Left lung (tissue), 14 donors: ENCODE measurements at places on chromosomes 16 and 17. TPM values are rescaled to one million over a fixed set of nuclear protein-coding genes. Genes with fewer than 3 reads are reported as not detected.

- H3K4me3 ChIP-seq = no peak overlapping the region
- DNase-seq = no peak
- no peaks in the 10 kb centered on the region for H3K36me3 ChIP-seq
- H3K27me3 ChIP-seq = no peaks in the 10 kb centered on the region
- no peak overlapping the region for H3K27ac ChIP-seq
These were observed 25.8 kb upstream of the IRF8 start for GRCh38 chr16:85873153-85873552.

GRCh38 chr17:76179496-76180467 is 38.7 kb upstream of the FOXJ1 start:
- H3K4me1 ChIP-seq = peaks cover 17% of the 10 kb centered on the region
- no peak overlapping the region for H3K27ac ChIP-seq
- no peak for DNase-seq
- H3K27me3 ChIP-seq = no peaks in the 10 kb centered on the region
- H3K36me3 ChIP-seq = no peaks in the 10 kb centered on the region

DNA sequence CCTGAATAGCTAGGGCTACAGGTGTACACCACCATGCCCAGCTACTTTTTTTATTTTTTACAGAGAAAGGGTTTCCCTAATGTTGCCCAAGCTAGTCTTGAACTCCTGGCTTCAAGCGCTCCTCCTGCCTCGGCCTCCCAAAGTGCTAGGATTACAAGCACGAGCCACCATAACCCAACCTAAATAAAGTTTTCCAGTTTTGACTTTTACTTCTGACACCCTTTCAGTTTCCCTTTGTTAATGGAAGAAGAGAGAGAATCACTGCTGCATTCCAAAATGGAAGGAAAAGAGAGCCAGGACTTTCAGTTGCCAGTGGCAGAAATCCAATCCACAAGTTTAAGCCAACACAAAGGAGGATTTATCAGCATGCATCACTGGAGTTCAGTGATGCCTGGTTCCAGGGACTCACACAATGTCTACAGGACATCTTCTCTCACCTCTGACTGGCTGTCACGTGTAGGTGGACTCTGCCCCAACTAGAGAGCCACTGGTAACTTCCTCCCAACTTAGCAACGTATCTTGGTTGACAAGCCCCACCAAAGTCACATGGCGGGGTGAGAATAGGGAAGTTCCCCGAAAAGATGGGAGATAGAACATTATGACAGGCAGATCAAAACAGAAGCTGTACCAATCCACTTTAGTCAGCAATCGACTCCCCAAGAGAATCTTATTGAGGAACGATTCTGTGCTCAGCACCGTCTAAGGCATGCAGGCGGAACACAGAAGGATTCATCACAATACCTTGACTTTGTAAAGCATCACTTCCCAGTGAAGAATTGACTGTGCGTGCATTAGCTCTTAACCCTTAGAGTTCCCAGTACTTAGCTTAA is 46.5 kb downstream of the GAS7 start:
- H3K4me1 ChIP-seq = peaks cover 60% of the 10 kb centered on the region
- H3K27me3 ChIP-seq = no peaks in the 10 kb centered on the region
- H3K4me3 ChIP-seq = no peak overlapping the region
- peak overlapping the region; percentile 87 for H3K27ac ChIP-seq
- DNase-seq = no peak

- H3K4me3 ChIP-seq = no peak overlapping the region
- no peaks in the 10 kb centered on the region for H3K27me3 ChIP-seq
- H3K36me3 ChIP-seq = no peaks in the 10 kb centered on the region
These were observed 18.7 kb upstream of the AQP8 start for GRCh38 chr16:25198021-25198420.

DNA sequence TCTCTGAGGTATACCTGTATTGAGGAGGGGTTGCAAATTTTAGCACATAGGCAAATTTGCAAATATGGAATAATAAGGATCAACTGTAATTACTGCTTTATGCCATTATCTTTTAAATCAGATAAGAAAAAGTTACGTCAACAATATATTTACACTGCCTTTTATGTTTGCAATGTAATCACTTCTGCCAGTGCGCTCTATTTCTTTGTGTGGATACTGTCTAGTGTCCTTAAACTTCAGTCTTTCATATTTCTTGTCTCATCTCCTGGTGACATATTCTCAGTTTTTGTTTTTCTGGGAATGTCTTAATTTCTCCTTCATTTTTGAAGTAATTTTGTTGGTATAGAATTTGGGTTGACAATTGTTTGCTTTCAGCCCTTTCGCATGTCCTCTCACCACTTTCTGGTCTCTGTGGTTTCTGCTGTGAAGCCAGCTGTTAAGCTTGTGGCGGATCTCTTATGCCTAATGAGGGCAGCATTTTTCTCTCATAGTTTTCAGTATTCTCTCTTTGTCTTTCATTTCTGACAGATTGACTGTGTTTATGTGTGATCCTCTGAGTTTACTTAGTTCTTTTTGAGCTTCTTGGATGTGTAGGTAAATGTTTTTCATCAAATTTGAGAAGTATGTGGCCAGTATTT is 37.6 kb upstream of the ABCC11 start:
- DNase-seq = no peak
- no peaks in the 10 kb centered on the region for H3K36me3 ChIP-seq
- peaks cover 3% of the 10 kb centered on the region for H3K4me1 ChIP-seq
- no peak overlapping the region for H3K27ac ChIP-seq

GRCh38 chr17:50584116-50584515 is 23.6 kb downstream of the CACNA1G start:
- no peak overlapping the region for H3K4me3 ChIP-seq
- peaks cover 7% of the 10 kb centered on the region for H3K4me1 ChIP-seq
- H3K27me3 ChIP-seq = peaks cover 15% of the 10 kb centered on the region
- no peaks in the 10 kb centered on the region for H3K36me3 ChIP-seq
- peak; percentile 17 for DNase-seq

DNA sequence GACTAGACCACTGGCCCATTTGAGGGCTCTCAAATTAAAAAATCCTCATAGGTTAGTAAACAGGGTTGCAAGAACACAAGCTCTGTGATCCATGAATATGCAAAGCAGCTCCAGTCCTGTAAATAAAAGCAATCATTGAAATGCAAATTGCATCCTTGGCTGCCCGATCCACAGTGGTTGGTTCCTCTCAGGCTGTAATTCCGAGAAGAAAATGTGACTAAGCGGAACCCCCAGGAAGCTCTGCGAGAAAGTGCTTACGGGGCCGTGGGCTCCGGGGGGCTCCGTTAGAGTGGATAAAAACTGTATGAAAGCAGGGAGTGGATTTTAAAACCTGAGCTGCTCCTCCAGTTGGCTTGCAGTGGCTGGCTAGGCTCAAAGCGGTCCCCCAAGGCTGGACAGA is 2.5 kb downstream of the GPRC5B start:
- H3K4me3 ChIP-seq = no peak overlapping the region
- DNase-seq = no peak
- H3K27me3 ChIP-seq = peaks cover 51% of the 10 kb centered on the region
- peaks cover 24% of the 10 kb centered on the region for H3K4me1 ChIP-seq
- H3K36me3 ChIP-seq = no peaks in the 10 kb centered on the region

GRCh38 chr17:17890773-17891759 is 54.3 kb upstream of the SREBF1 start:
- H3K27ac ChIP-seq = peak overlapping the region; percentile 10
- DNase-seq = peak; percentile 64
- no peaks in the 10 kb centered on the region for H3K36me3 ChIP-seq
- no peak overlapping the region for H3K4me3 ChIP-seq

- no peak for DNase-seq
- peak overlapping the region; percentile 75 for H3K27ac ChIP-seq
- H3K27me3 ChIP-seq = no peaks in the 10 kb centered on the region
- H3K4me1 ChIP-seq = peaks cover 59% of the 10 kb centered on the region
- no peaks in the 10 kb centered on the region for H3K36me3 ChIP-seq
- peak overlapping the region; percentile 95 for H3K4me3 ChIP-seq
These were observed 4.1 kb downstream of the CASKIN2 start for GRCh38 chr17:75511270-75511609.

DNA sequence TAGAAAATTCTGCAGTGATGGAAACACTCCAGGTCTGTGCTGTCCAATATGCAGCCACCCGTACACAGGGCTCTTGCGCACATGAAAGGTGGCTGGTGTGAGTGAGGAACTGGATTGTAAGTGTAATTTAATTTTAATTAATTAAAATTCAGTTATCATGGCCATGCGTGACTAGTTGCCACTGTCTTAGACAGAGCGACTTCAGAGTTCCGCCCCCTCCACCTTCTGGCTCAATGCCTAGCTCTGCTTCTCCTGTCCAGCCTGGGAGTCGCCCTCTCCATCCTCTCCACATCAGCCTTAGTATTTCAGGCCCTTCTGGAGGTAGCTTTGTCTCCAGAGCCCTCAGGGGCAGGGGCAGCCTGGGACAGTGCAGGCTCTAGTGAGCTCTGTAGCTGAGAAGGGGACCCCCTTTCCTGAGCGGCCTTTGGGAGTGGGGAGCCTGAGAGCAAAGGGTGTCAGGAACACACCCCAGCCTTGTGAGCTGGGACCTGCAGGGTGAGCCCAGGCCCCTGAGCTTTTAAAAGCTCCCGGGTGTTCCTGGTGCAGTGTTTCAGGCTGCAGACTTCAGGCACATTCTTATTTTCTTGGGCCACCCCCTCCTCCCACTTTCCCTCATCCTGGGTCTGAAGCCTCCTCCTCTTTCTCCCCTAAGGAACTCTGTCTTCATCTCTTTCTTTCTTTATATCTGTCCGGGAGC is 99.4 kb downstream of the IRF8 start:
- no peak for DNase-seq
- H3K27me3 ChIP-seq = no peaks in the 10 kb centered on the region
- H3K36me3 ChIP-seq = no peaks in the 10 kb centered on the region
- no peak overlapping the region for H3K4me3 ChIP-seq
- H3K27ac ChIP-seq = no peak overlapping the region

DNA sequence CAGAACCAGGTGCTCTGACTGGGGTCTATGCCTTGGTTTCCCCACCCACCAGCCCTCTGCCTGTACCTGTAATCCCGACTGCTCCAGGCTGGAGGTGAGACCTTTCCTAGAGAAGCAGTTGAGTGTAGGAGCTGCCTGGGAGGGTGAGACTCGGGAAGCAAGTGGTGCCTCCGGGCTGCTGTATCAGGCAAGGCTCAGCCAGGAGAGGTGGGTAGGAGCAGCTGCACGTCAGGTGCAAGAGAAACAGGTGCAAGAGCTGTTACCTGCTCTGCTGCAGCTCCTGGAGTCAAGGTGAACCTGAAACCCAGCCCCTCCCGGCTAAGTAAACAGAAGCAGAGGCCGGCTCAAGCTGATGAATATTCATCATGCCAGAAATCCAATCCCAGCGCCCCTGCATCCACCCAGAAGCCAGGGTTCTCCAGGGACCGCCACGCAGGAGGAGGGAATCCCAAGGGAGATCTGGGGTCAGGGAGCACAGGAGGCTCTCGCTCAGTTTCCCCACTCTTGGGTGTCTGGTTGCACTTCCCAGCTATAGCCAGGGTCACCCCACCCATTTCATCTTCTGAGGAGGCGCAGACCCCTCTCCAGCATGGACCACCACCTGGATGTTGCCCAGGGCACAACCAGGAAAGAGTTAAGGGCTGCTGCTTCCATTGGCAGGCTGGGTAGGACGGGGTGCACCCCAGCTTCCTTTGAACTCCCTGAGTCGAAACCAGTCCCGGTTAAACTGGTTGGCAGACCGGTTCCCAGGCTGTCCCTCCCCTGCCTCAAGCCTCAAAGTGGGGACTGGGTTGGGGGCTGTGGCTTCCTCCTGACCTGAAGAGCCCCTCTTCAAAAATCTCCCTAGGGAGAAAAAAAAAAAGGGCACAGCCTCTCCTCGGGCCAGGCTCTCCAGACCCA is at the start of gene PRR15L:
Gene PRR15L, minus strand, starts transcription at position 293 of the 900 bp plus-strand sequence. CDS start 4,649 bp downstream, outside the sequence.
- H3K36me3 ChIP-seq = no peaks in the 10 kb centered on the region
- no peaks in the 10 kb centered on the region for H3K4me1 ChIP-seq
- H3K27ac ChIP-seq = peak within 1 kb of the TSS; percentile 82
- no peaks in the 10 kb centered on the region for H3K27me3 ChIP-seq
- H3K4me3 ChIP-seq = peak within 1 kb of the TSS; percentile 30
- peak; percentile 82 for DNase-seq

DNA sequence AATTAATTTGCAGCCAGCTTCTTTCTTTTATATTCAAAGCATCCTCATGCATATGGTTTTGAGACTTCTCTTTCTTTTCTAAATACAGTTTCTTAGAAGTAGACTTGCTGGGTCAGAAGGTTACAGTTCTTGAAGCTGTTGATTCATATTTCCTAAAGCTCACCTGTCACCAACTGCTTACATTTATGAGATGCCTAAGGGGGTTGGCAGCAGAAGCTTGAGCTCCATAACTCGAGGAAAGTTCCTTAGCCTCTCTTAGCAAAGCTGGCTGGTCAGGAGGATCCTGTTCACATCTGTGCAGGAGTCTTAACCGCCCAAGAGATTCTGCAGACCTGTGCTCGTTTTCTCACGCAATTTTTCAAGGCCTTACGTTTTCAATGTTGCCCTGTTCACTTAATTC is 218.8 kb downstream of the SNX29 start:
- no peaks in the 10 kb centered on the region for H3K36me3 ChIP-seq
- H3K4me3 ChIP-seq = no peak overlapping the region
- no peak overlapping the region for H3K27ac ChIP-seq
- peaks cover 5% of the 10 kb centered on the region for H3K4me1 ChIP-seq

DNA sequence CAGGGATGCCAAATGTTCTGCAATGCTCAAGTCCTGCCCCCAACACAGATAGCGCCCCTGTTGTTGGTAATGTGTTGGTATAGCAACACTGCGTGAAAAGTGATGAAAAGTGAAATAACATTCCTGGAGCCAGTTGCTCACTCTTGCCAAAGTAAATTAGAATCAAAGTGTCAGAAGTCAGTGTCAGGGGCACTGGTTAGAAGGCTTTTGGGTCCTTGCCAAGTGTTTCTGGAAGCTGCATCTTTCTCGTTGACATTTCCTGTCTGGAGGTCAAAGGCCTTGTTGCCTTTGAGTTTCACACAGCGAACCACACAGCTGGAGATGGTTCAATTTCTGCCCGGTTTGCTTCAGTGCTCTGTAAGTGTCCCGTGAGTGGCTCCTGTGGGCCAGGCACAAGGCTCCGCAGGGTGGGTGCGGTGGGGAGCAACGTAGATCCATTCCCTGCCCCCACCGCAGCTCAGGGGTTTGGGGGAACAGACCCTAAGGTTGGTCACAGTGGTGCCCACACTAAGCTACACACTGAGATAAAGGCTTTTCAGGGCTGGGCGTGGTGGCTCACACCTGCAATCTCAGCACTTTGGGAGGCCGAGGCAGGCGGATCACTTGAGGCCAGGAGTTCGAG is 3.6 kb upstream of the SLC16A5 start:
- H3K27ac ChIP-seq = no peak overlapping the region
- H3K4me3 ChIP-seq = no peak overlapping the region
- no peak for DNase-seq
- no peaks in the 10 kb centered on the region for H3K27me3 ChIP-seq
- H3K4me1 ChIP-seq = peaks cover 67% of the 10 kb centered on the region
- H3K36me3 ChIP-seq = no peaks in the 10 kb centered on the region

The C1QTNF1 gene
- 2.3 TPM for polyA plus RNA-seq

The LRRC36 gene
- 61.9 TPM for polyA plus RNA-seq

The DNAI2 gene
- polyA plus RNA-seq = 6.6 TPM

The TMEM220 gene
- polyA plus RNA-seq = 11.3 TPM

The SPHK1 gene
- polyA plus RNA-seq = 4.5 TPM

The RUNDC3A gene
- 6.3 TPM for polyA plus RNA-seq

The CDK5R1 gene
- polyA plus RNA-seq = 4.6 TPM
